RWPE1 (cell line): ENCODE measurements at places on chromosomes 1 and 21.
A peak's percentile ranks its signal among the peaks of the same experiment; 100 is the strongest.

GRCh38 chr1:203559523-203559922 lies 65.6 kb downstream of the OPTC start:
- no peak for DNase-seq

DNA sequence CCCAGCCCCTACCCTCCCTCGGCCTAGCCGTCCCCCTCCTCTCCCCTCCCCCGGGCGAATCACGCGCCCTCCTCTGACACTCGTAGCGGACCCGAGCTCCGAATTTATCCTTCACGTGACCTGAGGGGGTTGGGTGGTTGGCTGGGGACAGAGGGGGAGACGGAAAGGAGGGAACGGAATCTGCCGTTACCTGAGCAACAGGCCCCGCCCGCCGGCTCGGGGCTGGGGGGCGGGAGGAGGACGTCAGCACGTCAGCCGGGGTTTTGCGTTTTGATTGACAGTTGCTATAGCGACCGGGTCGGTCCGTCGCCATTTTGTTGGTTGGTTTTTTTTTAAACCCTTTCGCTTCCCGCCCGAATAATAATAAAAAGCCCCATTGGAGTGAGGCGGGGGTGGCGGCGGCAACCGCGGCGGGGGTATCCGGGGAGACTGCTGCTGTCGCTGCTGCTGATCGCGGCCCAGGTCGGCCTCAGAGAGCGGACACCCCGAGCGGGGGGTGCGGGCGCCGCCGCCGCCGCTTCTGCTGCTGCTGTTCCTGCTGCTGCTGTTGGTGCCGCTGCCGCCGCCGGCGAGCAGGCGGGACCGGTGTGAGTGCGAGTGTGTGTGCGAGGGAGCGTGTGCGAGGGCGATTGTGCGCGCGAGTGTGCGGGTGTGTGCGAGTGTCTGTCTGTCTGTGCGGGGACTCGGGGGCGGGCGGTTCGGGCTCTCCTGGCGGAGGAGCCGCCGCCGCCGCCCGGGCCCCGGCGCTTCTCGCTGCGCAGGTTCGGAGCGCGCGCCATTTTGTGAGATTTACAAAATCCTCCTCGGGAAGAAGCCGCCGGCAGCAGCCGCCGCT lies at the start of gene DYRK1A:
DYRK1A (plus strand) TSS at position 292 of the 835 bp plus-strand sequence. CDS start 53,602 bp downstream, outside the sequence.
- DNase-seq = peak; percentile 99

DNA sequence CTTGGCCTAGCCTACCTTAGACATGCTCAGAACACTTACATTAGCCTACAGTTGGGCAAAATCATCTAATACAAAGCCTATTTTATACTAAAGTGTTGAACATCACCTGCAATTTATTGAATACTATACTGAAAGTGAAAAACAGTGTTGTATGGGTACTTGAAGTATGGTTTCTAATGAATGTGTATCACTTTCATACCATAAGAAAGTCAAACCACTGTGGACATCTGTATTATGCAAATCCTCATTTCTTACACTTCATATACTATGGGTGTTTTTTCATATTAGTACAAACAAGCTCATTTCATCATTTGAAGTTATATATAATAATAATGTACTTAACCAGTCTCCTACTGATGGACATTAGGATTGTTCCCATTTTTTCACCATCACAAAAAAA lies 41.2 kb downstream of the TDRD5 start:
- no peak for DNase-seq

- peak; percentile 78 for DNase-seq
Observed at GRCh38 chr1:201530741-201531531, 8.0 kb upstream of the NAV1 start.
